ENCODE measurements at places on chromosomes 7 and 10.

DNA sequence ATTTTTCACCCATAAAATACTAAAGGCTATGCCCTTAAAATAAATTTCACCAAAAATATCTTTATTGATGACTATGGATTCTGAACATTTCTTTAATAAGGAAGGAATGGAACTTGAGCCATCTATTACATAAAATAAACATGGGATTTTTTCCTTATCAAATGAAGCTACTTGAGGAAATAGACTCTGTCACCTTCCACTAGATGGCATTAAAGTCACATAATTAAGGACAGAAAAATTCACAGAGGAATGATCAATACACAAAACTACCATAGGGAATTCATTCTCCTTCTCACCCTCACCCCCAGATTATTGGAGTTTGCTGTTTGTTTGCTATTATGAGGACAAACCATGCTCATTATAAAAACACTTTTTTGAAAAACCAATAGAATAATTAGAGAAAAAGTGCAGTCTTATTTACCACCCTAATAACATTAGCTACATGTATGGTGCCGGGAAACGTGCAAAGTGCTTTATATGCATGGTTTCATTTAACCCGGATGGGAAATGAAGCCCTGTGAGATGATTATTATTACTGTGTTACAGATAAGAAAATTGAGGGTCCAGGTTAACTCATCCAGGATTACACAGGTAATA is 21.1 kb upstream of the FOXI2 start:
- DNase-seq: no peak

GRCh38 chr10:51905032-51905431 is 205.6 kb upstream of the CSTF2T start:
- DNase-seq: no peak

DNA sequence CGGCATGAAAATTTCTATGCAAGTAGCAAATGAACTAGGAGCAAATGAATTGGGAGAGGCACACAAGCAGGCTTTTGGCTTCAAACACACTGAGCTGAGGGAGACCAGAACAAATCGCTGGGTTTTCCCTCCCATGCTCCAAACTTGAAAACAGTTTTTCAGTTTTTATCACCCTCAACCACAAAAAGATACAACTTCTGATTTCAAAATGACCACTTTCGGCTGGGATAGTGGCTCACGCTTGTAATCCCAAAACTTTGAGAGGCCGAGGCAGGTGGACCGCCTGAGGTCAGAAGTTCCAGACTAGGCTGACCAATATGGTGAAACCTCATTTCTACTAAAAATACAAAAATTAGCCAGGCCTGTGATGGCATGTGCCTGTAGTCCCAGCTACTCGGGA is 9.0 kb upstream of the CHUK start:
- no peak for DNase-seq

DNA sequence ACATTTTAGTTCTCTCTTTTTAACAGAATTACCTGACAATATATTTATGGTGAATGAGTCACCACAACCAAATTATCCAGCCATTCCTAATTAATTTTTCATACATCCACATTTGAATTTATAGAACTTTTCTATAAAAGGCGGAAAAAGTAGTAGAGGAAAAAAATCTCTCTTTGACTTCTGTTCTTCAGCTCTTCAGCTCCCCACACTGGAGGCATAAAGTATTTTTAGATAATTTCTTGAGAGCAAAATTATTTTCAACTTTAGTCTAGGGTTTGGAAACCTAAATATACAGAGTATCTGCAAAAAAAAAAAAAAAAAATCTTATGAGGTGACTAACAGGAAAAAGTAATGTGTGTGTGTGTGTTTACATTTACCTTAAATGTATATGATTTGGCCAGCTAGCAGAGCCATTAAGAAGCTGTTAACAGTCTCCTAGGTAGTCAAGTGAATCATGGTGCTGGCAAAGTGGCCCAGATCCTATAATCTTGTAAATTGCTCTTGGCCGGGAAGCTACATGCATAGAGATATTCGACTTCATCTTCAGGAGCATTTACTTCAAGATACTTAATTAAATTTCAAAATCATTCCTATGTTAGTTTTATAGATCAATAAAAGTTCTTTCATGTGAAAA is 383.1 kb upstream of the STEAP1 start:
- DNase-seq: no peak

GRCh38 chr10:106967452-106967851 is 197.1 kb downstream of the SORCS1 start:
- no peak for DNase-seq

DNA sequence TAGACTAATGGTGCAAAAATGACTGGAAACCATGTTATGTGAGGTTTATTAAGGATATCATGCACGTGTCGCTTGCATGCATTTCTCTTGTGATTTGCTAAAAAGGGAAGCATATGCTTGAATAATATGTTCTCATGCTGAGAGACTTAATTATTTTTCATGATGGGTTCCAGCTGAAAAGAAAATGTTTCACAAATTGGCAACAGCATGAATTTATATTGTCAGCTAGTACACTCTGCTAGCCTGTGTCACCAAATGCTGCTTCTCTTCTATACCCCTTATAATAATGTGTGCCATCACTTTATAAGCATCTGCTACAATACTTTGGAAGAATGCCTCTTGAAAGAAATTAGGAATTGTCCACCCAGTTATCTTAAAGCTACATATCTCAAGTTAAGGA is 63.0 kb downstream of the GNAI1 start:
- DNase-seq: no peak

- peak; percentile 64 for DNase-seq
Measured at GRCh38 chr10:114499630-114500190, 95.4 kb upstream of the AFAP1L2 start.

DNA sequence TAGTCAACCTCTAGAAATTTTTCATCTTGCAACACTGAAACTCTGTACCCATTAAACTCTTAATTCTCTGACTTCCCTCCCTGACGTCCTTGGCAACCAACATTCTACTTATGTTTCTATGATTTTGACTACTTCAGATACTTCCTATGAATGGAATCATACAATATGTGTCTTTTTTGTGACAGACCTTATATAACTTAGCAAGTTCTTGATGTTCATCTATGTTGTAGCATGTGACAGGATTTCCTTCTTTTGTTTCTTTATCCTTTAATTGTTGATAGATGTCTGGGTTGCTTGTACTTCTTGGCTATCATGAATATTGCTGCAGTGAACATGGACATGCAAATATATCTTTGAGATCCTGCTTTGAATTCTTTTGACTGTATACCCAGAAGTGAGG is 240.8 kb downstream of the ADK start:
- DNase-seq: no peak

DNA sequence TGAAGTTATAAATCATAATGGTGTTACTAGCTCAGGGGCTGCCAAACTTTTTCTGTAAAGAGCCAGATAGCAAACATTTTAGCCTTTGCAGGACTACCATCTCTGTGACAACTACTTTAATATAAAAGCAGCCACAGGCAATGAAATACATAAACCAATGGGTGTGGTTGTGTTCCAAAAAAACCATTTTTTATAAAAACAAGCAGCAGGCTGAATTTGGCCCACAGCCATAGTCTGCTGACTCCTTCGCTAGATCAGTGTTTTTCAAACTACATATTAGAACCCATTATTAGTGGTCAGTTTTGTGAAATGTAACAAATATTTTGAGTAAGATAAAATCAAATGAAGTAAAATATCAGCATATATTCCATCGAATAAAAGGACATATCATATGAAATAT is 13.6 kb downstream of the GNG11 start:
- DNase-seq: no peak

DNA sequence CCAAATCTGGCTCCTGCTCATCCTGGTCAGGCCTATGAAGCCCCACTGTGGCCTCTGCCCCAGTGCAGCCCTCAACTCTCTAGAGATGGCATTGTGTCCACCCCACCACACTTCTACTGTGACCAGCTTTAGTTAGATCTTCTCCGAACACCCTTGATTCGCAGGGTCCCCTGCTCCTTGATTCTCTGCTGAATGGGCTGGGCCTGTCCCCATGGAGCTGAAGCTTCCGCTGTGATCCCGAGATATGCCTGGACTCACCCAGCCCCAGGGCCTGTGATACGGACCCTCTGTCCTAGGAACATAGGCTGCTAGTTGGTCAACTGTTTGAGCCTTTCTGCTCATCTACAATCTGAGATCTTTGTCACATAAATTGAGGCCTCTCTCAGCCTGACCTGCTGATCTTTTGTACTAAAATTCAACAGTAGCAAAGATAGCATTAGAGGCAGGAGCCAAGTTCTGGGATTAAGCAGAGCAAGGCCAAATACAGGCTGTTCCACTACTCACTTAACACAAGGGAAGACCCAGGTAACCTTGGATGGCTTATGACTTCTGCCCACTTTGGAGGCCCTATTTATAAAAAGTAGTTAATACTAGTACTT is 6.5 kb upstream of the PPIF start:
- DNase-seq: no peak

DNA sequence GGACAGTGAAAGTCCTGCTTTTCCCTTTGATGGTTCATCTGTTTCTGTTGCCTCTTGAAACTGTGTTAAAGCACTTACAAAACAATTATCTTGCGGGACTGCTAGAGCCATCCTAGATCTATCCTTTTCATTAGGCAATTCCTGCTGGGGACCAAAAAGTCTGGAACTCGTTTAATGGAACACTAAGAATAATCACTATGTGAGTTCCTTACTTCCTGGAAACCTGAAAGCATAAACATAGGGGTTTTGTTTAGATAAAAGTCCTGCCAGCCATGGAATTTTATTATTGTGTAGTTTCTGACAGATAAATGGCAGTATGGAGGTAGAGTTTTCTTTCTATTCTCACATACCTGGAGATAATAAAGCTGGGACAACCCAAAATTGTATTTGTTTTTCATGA is 1133.3 kb downstream of the SORCS3 start:
- no peak for DNase-seq

DNA sequence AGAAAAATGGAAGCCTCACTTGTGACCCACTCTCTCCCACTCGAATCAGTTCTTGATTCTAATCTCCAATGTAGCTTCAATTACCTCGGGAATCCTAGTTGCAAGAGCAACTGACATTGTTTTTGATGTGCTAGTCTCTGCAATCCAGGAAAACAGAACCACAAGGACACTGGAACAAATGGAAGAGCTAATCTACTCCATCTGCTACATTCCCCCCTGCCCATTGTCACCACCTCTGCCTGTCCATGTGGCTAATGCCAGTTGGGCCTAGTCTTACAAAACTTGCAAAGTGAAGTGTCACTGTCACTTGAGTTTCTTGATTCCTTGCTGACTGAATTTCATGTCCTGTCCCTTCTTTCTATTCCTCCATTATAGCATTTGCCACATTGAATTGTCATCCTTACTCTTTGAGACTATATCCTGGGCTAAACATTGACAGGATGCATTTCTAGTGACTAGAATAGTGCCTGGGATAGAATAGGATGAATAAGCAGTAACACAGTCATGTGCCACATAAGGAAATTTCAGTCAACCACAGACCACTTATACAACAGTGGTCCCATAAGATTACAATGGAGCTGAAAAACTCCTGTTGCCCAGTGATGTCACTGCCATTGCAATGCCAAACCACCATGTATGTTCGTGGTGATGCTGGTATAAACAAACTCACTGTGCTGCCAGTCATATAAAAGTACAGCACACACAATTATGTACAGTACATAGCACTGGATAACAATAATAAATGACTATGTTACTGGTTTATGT is 13.5 kb downstream of the GCC1 start:
- no peak for DNase-seq

DNA sequence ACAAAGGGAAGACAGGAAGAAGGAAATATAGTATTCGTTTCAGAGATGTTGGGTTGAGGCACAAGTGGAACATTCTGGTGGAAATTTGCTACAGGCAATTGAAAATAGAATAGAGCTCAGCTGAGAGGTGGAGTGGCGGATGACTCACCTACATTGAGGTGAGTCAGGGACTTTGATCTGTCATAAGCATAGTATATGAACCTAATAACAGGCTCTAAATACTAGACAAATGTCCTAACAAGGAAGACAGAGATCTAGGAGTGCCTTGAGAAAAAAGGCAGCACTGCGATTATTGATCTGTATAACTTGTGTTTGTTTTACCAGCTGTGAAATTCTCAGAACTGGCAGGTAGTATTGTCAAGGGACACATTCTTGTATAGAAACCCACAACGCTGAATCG is 907 bp upstream of the IFRD1 start:
- peak; percentile 55 for DNase-seq

DNA sequence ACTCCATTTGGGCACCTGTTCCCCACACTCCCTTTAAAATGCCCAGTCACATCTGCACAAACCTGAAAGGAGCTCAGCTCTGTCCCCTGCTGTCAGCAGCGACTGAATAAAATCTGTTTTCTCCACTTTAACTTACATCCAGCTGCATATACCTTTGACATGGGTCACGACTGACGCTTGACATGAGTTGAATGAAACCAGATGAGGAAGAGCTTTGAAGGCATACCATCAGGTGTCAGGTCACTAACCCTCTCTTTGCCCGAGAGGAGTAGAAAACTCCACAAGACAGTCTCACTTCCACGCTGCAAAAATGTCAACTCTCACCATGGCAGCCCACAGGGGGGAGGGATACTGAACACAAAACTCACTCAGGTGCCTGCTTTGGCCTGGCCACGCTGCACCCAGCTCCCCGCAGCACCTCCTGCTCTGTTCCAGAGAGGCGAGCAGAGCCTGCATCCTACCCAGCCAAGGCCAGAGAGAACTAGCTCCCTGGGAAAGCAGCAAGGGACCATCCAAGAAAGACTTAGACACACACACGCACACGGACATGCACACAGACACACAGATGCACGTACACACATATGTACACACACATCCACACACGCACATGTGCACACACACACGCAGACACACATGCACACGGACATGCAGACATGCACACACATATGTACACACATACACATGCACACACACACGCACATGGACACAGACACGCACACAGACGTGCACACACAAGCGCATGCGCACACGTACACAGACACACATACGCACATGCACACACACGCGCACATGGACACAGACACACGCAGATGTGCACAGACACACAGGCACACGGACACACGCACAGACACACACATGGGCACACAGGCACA is 191.0 kb downstream of the MAD1L1 start:
- no peak for DNase-seq

DNA sequence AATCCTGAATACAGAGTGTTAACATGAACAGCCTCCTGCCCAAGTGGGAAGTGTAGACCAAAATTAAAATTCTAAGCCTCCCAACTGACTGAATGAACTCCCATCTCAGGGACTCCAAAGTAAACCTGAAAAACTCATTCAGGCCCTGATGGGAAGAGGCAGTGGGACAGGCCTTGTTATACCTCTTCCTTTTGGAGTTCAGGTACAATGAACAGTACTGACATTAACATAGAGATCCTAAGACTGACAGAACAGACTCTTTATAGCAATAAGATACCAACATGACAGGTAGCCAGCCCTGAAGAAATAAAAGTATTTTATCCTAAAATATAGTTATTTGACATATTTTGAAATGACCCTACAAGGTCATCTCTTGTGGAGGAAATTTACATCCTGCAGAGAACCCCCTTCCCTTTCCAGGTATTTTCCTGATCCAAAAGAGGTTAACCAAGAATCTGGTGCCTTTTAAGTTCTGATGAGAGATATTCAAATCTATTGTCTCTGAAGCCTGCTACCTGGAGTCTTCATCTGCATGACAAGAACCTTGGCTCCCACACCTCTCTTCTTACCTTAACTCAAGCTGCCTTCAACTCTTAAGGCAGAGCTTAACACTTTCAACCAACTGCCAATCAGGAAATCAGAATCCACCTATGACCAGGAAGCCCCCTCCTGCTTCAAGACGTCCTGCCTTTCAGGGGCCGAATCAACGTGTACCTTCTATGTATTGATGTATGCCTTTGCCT is 103.3 kb upstream of the PFKP start:
- DNase-seq: no peak

All from stimulated activated CD8-positive, alpha-beta memory T cell treated with anti-CD3 and anti-CD28 coated beads, Interleukin-7, amount 100 ng/mL, for 4 hours (primary cell).